ENCODE measurements at places on chromosomes 2 and 18. TPM values are rescaled to one million over a fixed set of nuclear protein-coding genes. Genes with fewer than 3 reads are reported as not detected.

The FLACC1 gene
- 0.52 TPM for total RNA-seq

DNA sequence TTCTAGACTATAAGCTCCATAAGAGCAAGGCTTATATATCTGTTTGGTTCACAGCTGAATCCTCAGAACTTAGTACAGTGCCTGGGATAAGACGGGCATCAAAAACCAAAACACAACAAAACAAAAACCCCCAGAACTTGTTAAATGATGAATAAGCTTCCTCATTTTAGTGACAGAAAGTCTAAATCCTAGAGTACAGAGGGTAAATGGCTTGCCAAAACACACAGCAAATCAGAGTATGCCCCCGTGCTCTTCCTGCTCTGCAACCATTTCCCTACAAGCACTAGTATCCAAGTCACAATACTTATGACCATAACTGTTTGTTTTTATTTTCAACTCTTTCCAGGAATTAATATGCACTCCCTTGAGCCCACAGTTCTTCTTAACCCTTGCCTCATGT lies 10.1 kb downstream of the ZNF521 start:
- DNase-seq: no peak

GRCh38 chr18:12839057-12839525 lies 44.9 kb downstream of the PTPN2 start:
- DNase-seq: no peak

The ZNF521 gene
- 1.9 TPM for total RNA-seq

- DNase-seq: no peak
These were observed 278.6 kb downstream of the DSC3 start for GRCh38 chr18:30763902-30764350.

The SNRPD1 gene
- 14.8 TPM for total RNA-seq

The CFC1 gene
- total RNA-seq: 64.6 TPM

DNA sequence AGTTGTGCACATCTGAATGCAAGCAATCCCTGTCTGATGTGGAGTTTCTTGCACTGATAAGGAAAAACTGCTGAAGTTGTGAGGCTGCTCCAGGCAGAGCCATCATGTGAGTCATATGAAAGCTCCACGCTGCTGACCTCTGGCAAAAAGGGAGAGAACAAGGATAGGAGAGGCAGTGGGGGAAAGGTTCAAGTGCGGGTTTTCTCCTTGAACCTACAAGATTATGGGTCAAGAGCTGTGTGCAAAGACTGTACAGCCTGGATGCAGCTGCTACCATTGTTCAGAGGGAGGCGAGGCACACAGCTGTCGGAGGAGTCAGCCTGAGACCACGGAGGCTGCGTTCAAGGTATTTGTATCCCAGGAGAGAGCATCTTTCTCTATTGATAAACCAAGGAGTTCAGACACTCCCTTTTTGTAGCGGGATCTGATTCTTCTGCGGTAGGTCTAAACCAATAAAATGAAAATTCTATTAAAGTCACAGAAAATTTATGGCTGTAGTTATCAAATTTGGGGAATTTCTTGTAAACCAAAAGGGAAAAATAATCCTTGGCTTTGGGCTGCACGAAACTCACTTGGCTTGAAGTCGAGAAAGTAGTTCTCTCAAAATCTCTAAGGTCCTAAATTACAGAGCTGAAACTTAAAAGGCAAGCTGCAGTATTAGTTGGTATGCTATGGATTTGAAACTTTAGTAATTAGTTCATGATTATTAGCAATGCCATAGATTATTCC lies at the start of gene CDK15:
TSS of gene CDK15 (plus strand) at position 96 of the 729 bp plus-strand sequence. CDS start at position 224, 128 bp downstream.
- DNase-seq: no peak

GRCh38 chr18:68221111-68221724 lies 493.7 kb downstream of the TMX3 start:
- no peak for DNase-seq

DNA sequence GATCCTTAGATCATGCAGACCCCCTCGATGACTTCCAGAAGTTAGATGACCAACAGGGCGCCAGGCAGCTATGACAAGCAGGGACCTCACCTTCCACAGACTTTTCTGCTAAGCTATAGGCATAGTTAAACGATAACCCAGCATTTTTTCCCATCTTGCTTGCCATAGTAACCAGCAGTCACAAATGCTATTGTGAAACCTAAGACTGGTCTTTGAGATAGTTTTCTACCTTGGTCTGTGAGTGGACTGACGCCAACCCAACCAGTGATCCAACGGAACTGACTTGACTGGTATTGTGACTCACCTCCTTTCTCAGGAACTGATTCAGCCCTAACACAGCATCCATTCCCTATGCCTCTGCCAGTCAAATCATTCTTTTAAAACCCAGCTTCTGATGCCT lies 361.2 kb downstream of the LRRTM4 start:
- no peak for DNase-seq

The FEV gene
- 0.35 TPM for total RNA-seq

GRCh38 chr2:142435847-142436246 lies 305.0 kb upstream of the LRP1B start:
- no peak for DNase-seq

- no peak for DNase-seq
These were observed 148.1 kb upstream of the HS6ST1 start for GRCh38 chr2:128466776-128467175.

DNA sequence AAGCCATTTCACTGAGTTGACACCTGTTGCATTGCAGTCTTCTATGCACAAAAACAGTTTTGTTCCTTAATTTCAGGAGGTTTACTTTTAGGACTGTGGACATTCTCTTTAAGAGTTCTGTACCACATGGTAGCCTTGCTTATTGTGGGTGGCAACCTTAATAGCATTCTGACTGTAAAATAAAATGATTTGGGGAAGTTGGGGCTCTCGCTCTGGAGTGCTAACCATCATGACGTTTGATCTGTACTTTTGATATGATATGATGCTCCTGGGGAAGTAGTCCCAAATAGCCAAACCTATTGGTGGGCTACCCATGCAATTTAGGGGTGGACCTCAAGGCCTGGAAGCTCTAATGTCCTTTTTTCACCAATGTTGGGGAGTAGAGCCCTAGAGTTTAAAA lies 3.4 kb downstream of the CTLA4 start:
- no peak for DNase-seq

DNA sequence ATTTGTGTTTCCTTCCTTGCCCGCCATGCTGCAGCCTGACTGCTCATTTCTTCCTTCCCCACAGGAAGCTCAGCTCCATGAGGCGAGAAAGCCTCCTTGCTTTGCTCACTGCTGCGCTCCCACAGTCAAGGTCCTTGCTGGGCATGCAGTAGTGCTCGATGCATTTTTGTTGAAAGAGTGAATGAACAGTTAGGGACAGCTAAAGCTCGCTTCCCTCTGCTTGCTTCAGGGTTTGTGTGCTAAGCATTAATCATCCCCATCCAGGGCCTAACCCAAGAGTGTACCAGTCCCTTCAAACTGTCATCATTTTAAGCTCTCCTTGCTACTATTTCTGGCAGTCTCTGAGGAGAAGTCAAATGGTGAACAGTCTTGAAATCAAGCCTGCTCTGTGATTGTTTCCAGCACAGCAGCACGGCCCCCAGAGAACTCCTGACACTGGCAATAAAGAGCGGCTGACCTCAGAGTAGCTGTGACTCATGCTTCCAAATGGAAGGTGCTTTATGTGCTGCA lies 171.7 kb upstream of the SOX11 start:
- no peak for DNase-seq

DNA sequence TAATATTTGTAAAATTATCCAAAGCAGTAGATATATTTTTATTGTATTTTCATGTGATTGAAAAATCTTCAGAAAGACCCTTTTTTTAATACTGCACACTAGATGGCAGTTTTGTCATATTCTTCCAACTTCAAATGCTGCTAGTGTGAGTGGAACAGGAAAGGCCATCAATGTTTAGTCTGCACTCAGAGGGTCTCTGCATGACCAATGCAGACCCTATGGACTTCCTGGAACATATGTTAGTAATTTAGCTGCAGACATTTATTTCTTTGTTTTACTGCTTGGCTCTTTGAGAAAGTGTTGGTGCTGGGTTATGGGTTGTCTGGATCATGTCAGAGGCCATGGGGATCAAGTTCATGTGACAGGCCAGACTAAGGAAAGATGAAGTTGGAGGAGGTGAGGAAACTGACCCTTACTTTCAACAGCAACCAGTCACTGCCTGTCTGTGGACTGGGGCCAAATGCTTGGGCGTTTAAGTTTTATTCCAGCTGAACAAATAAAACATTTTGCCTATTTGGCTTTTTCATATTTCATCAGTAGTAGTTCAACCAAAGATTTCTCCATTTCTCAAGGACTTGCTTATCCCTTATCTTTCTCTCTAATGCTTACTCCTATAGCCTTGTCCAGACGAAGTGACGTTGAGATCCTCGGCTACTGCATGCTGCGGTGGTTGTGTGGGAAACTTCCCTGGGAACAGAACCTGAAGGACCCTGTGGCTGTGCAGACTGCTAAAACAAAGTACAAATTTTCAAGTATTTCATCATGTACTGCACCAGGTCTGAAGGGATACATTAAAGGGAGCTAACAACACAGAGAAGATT lies 84.8 kb downstream of the VRK2 start:
- peak; percentile 79 for DNase-seq

GRCh38 chr2:56450772-56451171 lies 267.0 kb downstream of the CCDC85A start:
- no peak for DNase-seq

DNA sequence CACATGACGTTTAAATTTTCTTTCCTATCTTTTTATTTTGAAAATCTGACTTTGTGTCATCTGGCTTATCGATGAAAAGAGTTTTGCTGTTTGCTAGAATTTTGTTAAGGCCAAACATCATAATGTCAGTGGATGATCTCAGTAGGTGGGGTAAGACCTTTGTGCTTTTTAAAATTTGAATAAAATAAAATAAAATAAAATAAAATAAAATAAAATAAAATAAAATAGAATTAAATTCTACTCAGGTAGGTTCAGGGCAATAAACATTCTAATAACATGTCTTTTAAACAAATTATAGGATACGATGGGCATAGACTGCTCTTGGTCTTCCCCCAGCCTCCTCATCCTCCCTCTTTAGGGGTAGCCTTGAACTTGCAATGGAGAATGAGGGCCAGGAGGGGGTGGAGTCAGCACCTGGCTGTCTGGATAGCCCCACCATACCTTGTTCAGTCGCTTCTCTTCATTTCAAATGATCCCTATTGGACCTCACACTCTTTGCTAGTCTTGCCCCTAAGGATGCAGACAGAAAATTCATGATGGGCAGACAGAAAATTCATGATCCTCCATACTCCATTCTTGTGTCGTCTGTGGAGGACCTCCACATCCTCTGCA lies 8.1 kb downstream of the LDLRAD4 start:
- no peak for DNase-seq

- no peak for DNase-seq
These were observed 239.4 kb upstream of the HDAC4 start for GRCh38 chr2:239640210-239640609.

The TUBA4B gene
- not detected for total RNA-seq

- DNase-seq: peak; percentile 19
These were observed 300.0 kb downstream of the XIRP2 start for GRCh38 chr2:167187978-167188967.

The COL6A3 gene
- total RNA-seq: 24.4 TPM

The NT5DC4 gene
- not detected for total RNA-seq

- DNase-seq: no peak
These were observed 29.1 kb downstream of the XIRP2 start for GRCh38 chr2:166917415-166917814.

The CFAP65 gene
- total RNA-seq: 0.12 TPM

The CHST10 gene
- total RNA-seq: 2.9 TPM

The UGT1A1 gene
- total RNA-seq: not detected

DNA sequence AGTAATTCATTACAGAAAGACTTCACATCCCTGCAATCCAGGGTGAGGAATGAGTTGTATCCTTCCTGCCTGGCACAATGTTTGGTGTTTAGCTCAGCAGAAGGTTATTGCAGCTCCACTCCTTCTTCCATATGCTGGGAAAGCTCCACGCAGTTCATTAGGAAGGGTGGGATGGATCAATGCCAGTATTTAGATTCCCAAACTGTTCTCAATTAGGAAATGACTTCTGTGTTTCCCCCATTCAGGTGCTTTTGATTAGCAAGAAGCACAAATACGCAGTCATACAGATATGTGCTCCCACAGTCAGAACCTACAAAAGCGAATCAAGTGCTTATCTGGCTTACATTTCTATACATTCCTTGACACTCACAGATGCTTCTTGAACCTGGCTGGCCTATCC lies 340.6 kb downstream of the NYAP2 start:
- DNase-seq: no peak

DNA sequence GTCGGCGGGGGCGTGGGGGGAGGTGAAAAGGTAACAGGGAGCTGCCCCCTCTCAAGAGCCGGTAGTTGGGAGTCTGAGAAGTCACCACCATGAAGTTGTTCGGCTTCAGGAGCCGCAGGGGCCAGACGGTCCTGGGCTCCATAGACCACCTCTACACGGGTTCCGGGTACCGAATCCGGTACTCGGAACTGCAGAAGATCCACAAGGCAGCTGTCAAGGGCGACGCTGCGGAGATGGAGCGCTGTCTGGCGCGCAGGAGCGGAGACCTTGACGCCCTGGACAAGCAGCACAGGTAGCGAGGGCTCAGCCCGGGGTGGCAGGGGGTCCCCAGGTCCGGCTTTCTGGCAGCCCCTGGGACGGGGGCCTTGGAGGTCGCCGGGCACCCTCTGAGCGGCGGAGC lies 47.1 kb upstream of the ZNF519 start:
- no peak for DNase-seq

DNA sequence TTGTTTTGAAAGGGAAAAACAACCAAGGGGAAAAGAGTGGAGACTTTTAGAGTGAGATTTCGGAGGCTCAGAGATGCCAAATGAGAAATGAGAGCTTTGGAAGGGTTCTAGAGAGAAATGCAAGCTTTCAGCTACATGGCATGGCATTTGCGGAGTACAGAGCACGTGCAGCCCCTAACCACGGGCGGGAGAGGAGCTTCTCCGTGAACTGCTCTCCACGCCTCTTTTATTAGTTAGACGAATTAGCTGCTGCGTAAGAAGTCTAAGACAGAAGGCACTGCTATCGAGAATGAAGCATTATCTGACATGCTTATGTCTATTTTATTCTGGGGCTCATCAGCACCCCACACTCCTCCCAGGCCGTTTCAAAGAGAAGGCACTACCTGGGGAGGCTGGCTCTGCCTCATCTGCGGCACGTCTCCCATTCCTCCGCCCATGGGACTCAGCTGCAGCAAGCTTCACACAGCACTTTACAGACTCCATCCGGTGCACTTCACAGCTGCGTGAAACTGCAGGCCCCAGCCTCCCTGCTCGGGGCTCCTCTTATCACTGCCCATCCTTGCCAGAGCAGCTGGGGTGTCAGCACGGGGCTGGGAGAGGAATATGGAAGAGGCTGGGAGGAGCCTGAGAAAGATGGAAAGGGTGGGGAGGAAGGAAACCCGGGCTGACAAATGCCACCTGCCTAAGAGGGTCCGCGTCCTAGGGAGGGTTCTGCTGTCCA lies 207.3 kb upstream of the APCDD1 start:
- DNase-seq: no peak

GRCh38 chr2:224584111-224584784 lies 915 bp downstream of the CUL3 start:
- DNase-seq: peak; percentile 52

GRCh38 chr2:110113961-110114591 lies 1.5 kb downstream of the MALL start:
- peak; percentile 50 for DNase-seq
